CD4-positive, alpha-beta T cell treated with Interleukin-1 beta for 1 hour (primary cell): ENCODE measurements at places on chromosomes 1 and 21.

GRCh38 chr1:160161965-160162705, 10.7 kb downstream of the ATP1A4 start:
- no peak for DNase-seq

DNA sequence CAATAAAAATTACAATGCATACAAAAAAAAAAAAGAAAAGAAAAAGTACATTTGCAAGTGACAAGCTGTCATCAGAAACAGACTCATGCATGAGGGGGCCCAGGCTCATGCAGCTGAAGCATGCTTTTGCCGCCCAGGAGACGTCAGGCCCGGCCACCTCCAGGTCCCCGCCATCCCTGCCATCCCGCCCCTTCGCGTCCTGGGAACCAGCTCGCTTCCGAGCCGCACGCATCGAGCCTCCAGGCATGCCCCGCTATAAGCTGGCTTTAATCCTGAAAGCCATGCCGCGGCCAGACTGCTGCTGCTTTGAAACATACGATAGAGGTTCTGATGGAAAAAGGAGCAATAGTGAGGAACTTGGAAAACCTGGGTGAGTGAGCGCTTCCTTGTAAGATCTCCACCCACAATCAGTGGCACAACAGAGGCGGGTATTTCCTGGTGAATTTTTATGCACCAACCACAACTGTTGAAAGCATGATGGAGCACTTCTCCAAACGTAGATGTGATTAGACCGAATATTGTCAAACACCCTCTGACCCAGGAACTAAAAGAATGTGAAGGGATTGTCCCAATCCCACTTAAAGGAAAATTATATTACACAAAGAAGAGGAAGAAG, 113.7 kb downstream of the FAF1 start:
- DNase-seq, result no peak

DNA sequence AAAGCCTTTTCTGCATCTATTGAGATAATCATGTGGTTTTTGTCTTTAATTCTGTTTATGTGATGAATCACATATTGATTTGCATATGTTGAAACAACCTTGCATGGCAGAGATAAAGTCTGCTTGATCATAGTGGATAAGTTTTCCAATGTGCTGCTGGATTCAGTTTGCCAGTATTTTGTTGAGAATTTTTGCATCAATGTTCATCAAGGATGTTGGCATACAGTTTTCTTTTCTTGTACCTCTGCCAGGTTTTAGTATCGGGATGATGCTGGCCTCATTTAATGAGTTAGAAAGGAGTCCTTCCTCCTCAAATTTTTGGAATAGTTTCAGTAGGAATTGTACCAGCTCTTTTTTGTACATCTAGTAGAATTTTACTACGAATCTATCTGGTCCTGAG, 55.0 kb downstream of the COL24A1 start:
- no peak for DNase-seq

DNA sequence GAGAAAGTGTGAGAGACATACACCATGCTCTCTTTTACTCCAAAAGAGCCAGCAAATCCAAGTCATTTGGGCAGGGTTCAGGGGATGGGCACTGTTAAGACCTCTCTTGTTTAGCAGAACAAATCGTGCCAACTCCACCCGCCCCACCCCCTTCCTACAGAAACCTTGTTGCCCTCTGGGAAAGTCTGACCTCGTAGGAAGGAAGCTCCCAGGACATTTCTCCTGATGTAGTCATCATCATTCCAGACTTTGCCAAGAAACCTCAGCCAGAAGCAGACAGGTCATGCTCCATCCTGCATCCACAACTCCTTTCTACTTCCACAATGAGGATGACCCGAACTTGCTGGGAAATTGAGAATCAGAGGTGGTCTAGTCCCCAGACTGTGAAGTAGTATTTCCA, 57.7 kb downstream of the UBE2T start:
- no peak for DNase-seq

DNA sequence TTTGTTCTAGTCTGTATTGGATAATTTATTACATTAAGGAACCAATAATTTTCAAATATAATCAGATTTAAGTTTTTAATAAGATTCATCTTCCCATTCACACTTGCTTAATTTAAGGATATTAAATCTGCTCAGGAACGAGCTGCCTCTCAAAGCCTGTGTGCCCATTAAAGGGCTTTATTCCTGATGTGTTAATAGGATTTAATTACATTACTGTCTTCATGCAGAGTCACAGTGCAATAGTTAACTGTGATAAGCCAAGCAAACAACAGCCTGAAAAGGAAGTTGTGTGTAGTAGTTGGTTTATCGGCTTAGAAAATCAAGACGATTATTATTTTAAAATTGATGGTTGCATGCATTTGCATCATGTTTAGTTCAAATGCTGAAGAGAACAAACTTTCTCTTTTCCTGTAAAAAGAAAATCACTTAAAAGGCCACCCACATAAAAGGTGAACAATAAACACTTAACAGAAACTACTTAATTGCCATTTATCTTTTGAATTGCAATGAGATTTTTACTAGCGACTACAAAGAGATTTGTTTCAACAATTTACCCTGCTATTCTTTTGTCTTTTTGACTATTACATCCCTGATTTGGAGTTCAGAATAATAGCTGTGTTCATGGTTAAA, 174.6 kb downstream of the RWDD3 start:
- no peak for DNase-seq

- no peak for DNase-seq
Observed at GRCh38 chr1:221468546-221468945, 273.3 kb downstream of the DUSP10 start.
